ENCODE measurements at places on chromosomes 13 and 19.

DNA sequence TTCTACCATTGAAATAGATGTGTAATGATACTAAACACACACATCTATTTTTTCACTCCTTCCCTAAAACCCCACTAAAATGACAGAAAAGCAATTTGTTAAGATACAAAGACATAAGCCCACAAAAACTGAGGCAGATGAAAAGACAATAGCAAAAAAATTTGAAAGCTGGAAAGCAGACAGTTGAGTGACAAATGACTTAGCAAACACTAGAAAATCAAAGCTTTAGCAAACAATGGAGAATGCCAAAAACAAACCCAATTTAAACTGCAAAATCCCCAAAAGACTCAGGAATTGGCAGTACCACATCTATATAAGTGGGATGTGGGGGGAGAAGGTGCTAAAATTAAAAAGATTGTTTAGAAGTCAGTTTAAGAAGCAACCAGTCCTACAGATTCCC lies 9.5 kb downstream of the TSC22D1 start:
- DNase-seq = no peak

- peak; percentile 27 for DNase-seq
Measured at GRCh38 chr19:16315825-16316505, 8.7 kb upstream of the KLF2 start.

DNA sequence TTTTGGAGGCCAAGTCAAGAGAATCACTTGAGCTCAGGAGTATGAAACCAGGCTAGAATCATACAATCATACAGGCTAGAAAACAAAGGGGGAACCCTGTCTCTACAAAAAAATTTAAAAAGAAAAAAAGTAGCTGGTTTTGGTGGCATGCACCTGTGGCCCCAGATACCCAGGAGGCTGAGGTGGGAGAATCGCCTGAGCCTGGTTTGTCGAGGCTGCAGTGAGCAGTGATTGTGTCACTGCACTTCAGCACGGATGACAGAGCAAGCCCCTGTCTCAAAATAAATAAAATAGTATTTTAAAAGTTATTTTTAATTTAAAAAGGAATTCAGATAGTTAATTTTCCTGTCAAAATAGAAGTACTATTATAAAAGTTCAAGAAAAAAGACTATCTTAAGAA lies 369.1 kb upstream of the SLITRK5 start:
- DNase-seq = no peak

GRCh38 chr19:55133639-55134444 lies 15.2 kb downstream of the TNNT1 start:
- DNase-seq = no peak

DNA sequence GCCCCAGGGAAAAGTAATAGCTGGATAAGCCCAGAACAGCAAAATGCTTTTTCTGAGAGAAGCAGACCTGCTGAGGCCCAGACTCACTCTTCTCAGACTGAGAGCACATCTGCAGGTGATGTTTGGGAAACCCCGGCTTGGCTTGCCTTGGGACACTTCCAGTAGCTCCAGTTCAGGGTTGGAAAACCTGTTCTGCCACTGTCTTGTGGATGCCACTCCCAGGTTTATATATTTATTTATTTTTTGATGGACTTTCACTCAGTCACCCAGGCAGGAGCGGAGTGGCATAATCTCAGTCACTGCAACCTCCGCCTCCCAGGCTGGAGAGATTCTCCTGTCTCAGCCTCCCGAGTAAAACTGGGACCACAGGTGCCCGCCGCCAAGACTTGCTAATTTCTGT lies 8.0 kb upstream of the SMARCA4 start:
- no peak for DNase-seq

DNA sequence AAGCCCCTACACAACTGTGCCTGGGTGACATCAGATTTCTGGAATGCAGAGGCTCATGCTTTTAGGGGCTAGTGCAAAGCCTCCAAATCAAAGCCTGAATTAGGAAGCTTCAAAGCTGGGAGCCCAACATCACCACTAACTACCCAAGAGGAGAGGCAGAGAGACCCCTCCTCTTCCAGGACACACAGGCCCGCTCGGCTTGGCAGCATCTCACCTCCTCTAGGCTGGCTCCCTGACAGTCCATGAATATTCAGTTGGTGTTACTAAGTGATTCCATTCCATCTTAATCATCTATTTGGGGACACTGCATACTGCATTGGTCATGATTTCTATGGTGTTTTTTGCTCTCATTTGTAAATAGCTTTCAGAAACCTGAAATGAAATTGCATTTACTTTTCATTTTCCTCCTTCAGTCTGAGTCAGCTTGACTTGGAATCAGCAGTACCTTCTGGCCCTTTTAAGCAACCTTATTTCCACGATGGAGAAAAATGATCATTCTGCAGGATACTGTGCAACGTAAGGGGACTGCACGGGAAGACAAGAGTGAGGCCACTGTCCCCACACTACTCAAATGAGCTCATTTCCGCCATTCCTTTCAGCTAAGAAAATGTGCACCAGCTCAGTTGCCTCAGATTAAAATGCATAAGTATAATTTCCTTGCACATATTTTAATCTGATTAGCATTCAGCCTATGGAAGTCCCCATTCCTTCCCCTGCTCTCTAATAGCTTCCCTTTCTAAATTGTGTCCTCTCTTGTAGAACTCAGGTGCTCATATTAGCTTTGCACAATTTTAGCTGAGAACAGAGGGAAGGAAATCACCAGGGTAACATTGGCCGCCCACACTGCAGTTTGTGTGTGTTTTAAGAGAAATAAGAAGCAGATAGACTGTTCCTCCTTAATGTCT lies 219.9 kb downstream of the RFC3 start:
- peak; percentile 10 for DNase-seq

DNA sequence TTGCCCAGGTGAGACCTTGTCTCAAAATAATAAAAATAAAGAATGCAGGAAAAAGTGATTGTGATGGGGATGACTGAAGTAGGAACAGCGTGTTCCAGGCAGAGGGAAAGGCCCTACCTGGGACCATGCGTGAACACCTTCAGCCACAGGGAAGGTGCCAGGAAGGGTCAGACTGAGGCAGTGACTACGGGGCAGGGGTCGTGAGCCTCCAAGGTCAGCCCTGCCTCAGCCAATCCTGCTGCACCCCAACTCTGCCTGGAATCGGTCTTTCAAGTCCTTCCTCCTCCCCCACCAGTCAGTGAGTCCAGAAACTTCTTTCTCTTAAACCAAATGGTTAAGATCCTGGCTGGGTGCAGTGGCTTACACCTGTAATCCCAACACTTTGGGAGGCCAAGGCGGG lies 16.1 kb upstream of the TLE2 start:
- no peak for DNase-seq

DNA sequence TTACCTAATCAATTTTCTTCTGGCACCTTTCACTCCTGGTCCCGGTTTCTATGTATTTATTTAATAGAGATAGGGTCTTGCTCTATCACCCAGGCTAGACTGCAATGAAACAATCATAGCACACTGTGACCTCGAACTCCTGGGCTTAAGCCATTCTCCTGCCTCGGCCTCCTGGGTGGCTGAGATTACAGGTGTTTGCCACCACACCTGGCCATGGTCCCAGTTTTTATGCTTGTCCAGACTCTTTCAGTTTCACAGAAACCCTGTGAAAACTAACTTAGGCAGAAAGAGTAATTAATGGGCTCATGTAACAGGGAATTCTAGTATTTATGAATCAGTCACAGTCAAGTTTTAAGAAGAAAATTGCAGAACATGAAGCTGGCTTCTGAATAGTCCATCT lies 9.0 kb upstream of the STK24 start:
- no peak for DNase-seq

DNA sequence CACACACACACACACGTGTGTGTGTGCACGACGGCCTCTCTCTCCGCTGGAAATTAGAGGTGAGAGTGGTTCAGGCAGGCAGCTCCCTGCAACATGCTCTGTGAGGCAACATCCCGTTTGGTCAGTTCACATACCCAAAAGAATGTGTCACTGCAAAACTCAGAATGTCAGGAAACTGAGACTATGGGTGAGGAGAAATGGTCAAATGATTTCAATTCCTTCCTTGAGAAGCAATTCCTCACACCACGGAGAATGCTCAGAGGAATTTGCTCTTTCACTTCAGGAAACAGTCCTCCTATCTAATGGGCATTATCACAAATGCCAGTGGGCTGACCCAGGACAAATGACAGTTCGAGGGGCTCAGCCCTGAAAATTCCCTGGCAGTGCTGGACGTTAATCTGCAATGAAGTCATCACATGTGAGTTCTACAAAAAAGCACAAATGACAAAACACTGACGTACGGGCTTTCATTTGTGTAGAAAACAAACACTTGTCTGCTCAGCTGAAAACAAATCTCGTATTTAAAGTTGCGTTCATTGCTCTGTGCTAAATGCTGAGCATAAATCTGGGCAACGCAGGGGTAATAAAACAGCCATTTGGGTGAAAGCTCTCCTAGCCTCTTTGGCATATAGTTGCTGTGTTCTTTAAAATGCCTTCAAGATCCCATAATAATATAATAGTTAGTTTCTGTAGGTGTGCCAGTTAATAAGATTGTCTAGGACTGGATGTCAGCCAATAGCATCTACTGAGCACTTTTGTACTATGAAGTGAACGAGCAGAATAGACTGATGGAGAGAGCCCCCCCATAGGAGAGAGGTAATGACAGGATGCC lies 18.6 kb upstream of the LATS2 start:
- DNase-seq = peak; percentile 40

DNA sequence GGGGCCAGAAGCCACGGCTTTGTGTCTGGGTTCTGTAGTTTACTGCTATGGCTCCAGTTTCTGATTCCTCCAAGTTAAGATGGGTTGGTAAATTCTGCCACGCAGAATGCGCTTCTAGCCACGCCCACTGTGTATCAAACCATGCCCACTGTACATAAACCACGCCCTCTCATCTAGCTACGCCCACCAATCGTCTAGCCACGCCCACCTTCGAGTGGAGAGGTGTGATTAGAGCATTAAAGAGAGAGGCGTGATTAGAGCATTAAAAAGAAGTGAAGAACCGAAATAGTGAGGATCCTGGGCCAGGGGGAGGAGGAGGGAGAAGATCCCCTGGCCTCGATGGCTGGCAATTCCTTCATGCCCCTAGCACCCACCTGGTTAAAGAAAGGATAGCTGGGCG lies 43.7 kb upstream of the ADGRE5 start:
- DNase-seq = no peak

All from urothelium cell line (cell line).